ENCODE measurements at places on chromosomes 7 and 10. TPM values are rescaled to one million over a fixed set of nuclear protein-coding genes. Genes with fewer than 3 reads are reported as not detected.

- no peak for DNase-seq
Measured at GRCh38 chr10:12455766-12456165, 106.4 kb downstream of the CAMK1D start.

Gene STK31
- total RNA-seq: 0.05 TPM

DNA sequence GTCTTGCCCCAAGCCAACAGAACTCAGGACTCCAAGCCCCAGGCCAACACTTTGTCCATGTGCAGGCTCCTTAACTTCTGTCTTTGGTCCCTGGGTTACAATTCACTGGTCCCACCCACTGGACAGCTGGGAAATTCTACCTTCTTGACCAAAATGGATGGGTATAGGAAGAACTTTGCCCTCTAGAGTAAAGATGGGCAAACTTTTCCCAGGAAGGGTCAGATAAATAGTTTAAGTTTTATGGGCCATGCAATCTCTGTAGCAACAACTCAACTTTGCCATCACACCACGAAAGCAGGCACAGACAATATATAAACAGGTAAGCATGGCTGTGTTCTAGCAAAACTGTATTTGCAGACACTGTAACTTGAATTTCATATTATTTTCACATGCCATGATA, 147.1 kb downstream of the PLXNA4 start:
- DNase-seq: no peak

DNA sequence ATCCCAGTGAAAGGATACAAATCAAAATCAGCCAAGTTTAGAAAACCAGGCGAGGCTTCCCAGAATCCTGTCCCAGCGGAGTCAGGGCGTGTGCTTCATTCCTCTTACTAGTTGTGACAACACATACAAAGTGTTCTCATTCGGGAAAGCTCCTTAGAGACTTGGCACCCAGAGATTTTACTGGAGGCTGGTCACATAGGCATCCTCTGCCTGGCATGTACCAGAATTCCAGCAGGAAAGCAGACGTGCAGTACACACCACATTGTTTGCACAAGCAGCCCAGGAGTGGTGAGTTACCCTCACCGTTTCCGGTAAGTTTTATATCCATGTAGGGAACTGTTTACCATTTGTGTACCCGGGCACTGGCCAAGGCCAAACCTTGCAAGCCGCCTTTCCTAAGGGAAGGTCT, 34.9 kb downstream of the MMRN2 start:
- DNase-seq: no peak

Gene ANKRD1
- total RNA-seq: 436 TPM

GRCh38 chr10:70132098-70133029, at the start of gene AIFM2:
Gene AIFM2, minus strand, starts transcription at chr10:70132825. Its CDS starts 8,741 bp downstream, at chr10:70124084.
- no peak for DNase-seq

DNA sequence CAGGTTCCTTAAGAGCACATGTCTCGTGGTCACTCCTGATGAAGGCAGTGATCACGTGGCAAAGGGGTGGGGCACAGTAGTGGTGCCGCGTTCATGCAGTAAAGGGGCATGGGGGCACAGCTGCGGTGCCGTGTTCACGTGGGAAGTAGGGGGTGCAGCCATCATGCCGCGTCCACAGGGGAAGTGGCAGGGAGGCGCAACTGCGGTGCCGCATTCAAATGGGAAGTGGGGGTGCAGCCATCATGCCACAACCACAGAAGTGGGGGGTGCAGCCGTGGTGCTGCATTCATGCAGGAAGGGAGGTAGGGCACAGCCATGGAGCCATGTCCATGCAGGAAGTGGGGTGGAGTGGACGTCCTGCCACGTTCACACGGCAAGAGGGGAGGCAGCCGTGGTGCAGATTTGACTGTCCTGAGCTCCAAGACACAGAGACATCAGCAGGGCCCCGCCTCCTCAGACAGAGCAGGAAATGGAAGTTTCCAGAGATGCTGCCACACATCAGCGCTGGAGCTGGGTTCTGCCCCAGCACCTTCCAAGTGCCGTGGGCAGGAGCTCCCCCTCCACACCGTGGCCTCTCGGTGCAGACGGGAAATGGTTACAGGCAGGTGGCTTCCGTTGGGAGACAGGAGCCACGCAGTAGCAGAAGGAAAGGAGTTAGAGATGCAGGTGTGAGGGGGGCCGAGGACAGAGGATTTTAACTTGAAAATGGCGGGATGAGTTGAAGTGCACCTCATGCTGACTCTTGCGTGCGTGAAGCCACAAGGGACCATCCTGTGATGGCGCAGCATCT, 95.0 kb upstream of the DDC start:
- no peak for DNase-seq

GRCh38 chr7:54326592-54327167, 215.5 kb upstream of the VSTM2A start:
- no peak for DNase-seq

Gene TMEM140
- total RNA-seq: 42.1 TPM

DNA sequence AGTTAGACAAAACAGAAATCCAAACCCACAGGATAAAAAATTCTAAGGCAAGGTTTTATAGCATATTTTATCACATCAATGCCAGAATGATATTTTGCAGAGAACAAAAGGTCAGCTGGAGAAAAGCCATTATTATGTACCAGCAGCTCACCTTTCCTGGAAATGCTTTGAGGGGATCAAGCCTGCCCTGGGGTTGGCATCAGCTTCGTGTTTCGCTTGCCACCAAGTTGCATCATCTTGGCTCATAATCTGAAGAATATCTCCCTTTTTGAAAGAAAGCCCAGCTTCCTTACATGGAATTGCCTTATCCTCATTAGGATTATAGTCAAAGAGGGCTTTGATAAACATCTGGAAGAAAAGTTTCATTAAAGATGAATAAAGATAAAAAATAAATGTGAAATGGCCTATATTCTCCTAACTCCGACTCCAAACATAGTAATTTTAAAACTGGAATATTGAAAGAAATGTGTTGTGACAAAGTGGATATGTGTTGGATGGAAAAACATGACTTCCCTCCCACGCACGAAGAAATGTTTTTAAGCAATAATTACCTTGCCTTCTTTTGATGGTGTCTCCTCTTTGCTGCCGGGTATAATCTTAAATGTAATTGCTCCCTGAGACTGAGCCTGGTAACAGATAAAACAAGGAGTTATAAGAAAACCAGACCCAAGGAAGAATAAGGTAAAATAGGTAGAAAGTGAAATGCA, 121.3 kb upstream of the ODAD2 start:
- no peak for DNase-seq

- DNase-seq: no peak
Measured at GRCh38 chr10:47143473-47143872, 156.5 kb upstream of the GDF10 start.

Gene NODAL
- total RNA-seq: not detected

DNA sequence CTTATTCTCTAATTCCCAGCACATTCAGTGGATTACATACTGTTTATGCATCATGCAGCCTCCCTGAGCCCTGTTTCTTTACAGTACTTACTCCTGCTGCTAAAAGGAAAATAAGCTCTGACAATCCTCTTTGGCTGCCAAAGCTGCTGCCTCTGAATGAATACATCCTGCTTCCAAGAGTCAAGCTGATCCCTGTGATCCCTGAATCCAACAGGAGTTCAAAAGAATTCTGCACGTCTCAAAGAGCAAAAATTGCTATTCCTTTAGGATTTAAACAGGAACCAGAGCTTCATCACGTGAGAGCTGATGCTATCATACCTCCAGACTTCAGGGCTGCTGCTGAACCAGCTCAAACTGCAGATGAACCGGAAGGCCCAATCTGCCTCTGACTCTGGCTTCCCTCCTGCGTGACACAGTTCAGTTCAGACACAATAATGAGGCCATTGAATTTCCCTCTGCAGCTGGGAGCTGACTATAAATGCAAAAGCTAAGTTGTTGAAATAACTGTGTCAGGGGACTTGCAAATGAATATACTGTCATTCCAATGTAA, 851.0 kb upstream of the PHF14 start:
- DNase-seq: no peak

DNA sequence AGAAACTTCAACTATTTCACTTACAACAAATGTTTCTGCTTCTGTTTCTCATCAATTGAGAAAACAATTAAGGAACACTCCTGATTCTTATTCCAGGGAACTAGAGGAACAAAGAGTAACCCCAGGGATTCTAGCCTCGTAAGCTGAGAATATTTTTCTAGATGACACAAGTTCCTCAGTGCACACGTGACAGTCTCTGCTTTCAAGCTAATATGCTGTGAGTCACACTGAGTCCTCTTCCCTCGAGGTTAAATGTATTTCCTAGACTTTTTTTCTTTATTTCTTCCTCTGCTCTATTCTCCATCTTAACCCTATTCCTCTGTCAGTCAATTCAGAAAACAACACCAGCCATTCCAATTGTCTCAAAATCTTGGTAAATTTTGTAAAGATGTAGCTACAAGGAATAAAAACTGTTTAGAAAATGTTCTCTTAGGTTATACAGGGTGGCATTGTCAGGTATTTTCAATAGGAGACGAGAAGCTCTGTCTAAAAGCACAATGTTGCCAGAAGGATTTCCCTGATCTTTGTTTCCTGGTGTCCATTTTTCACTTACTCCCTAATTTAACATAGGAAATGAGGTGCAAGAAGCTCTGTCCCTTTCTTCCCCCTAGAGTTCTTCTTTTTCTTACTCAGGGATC, 5.8 kb upstream of the C1GALT1 start:
- peak; percentile 70 for DNase-seq

DNA sequence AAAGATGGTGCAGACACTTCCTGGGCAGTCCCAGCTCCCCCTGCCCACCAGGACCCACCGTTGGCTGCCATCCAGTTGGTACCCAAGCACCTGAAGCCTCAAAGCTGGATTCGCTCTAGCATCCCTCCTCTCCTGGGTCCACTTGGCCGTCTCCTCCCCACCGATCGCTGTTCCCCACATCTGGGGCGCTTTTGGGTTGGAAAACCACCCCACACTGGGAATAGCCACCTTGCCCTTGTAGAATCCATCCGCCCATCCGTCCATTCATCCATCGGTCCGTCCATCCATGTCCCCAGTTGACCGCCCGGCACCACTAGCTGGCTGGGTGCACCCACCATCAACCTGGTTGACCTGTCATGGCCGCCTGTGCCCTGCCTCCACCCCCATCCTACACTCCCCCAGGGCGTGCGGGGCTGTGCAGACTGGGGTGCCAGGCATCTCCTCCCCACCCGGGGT, 14.5 kb upstream of the LIMK1 start:
- no peak for DNase-seq

Gene HHEX
- total RNA-seq: 76.5 TPM

Gene CFAP70
- total RNA-seq: 0.39 TPM

GRCh38 chr10:17003151-17003550, 126.5 kb downstream of the CUBN start:
- no peak for DNase-seq

DNA sequence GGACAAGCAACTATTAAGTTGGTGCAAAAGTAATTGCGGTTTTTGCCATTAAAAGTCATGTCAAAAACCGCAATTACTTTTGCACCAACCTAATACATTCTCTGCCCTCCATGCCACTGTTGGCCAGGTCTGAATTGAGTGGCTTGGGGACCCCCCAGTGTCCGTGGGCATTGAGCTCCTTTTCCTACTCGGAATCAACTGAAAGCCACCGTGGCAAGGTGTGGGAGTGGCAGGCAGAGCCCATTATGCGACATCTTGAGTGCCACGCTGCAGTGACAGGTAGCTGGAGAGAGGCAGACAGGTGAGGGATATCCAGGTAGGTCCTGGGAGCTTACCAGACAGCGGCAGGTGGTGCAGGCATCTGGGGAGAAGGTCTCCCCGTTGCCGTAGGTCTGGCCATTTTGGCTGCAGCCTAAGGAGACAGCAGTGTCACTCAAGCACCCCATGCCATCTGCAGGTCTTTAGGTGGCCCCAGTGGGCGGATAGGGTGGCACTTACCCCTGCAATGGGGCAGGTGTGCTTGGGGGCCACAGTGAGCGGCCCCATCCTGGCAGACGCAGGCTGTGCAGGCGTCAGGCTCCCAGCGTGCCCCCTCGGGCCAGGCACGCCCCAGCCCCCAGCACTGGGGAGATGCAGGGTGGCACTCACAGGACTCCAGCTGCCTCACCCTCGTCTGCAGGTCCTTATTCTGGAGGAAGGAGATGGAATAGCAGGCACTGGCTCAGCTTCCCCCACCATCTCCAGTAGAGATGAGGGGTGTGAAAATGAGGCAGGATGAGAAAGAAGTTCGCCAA, 3.5 kb downstream of the KCP start:
- no peak for DNase-seq
